ENCODE measurements at places on chromosomes 7 and 10.

GRCh38 chr10:67433276-67433675, 262.7 kb downstream of the CTNNA3 start:
- no peak for DNase-seq

DNA sequence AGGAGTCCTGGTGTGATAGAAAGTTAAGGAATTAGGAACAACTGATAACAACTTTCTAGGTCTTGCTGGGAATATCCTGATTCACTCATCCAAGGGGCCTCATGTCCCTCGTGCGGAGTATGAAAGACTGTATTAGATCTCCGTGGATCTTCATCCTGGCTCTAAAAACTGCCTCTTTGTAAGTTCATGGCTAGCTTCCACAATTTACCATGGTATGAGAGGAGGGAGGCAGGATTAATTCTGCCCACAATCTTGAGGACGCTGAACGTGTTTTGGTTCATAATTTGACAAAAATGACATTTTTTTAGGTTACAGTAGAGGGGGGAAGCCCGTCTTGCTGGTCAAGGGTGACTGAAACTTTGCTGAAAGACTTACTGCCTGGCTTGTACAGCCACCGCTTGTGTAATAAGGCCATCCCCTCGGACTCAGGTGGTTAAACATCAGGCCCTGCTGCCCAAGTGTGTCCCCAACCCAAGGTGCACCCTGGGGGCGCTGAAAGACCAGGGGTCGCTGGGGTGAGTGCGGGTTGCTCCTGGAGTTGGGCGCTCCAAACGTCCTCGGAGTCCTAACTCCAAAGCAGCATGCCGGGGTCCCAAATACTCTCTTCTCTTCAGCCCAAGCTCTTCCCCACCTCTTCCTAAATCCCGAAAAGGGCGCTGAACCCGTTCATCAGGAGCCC, 733 bp downstream of the HIBADH start:
- DNase-seq = peak; percentile 61

GRCh38 chr10:71354776-71355175, 35.7 kb downstream of the SLC29A3 start:
- DNase-seq = no peak

DNA sequence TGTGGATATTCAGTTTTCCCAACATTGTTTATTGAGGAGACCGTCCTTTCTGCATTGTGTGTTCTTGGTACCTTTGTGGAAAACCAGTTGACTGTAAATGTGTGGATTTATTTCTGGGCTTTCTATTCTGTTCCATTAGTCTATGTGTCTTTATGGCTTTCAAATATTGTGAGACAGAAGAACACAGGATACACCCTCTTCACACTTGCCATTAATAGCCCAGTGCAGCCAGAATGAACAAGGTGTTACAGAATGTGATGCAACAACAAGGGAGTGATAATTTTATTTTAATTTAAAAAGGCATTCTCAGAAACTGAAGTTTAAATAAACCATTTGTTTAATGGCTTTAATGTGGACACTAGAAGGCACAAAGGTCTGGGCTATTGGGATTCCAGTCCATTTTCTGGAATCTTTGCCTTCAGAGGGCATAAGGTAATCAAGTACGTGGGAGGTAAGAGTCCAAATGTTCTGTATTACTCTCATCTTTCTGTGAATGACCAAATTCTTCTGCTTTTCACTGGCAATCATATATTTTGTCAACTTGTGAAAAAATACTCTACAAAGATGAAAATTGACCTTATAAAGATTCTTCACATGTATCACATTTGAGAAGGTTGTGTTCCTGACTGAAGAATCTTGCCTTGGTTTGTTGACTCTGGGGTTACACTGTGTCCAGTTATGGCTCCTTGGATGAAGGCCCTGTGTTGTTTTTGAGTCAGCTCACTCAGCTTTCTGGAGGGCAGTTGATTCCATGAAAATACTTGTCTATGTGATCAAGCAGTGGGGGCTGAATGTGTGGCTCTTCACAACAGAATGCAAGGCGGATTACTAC, 962.7 kb downstream of the LRMDA start:
- no peak for DNase-seq

- no peak for DNase-seq
Observed at GRCh38 chr10:13716081-13717071, 129.6 kb downstream of the PRPF18 start.

DNA sequence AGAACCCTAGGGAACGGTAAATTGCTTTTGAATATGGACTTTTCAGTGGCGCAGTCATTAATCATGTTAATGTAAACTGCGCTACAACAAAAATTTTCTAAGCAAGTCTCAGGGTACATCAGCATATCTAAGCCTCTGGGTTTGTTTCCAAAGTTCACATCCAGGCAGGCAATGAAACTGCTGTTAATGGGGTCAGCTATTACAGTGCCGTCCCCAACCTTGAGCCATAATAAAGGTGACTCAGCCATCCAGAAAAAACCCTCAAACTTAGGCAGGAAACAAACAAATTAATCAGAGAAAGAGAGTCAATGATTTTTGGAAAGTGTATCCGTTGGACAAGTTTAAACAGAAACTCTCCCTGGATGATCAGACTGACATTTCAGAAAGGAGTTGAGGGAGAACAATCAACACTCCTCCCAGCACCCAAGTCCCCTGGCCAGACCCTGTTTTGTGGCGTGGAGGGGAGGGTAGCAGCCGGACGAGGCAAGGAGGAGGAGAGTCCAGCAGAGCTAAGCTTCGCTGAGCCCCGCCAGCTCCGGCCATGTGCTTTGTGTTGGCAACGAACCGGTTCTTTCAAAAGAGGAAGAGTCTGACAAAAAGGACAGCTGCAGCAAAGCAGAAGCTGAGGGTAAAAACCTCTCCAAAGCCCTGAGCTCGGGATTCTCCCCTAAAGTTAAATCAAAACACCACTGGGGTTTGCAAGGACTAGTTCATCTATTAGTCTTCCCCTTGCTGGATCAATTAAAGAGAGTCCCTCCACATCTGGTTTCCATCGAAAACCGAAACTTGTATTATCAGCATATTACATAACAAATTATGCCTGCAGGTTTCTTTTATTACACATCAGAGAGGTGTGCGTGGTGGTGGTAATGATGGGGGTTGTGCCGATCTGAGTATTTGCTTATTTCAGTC, 3.6 kb downstream of the FAM53B start:
- peak; percentile 83 for DNase-seq

- DNase-seq = no peak
Observed at GRCh38 chr10:17698696-17699095, 53.3 kb upstream of the TMEM236 start.

- DNase-seq = no peak
Observed at GRCh38 chr10:121792198-121792597, 135.6 kb downstream of the ATE1 start.

DNA sequence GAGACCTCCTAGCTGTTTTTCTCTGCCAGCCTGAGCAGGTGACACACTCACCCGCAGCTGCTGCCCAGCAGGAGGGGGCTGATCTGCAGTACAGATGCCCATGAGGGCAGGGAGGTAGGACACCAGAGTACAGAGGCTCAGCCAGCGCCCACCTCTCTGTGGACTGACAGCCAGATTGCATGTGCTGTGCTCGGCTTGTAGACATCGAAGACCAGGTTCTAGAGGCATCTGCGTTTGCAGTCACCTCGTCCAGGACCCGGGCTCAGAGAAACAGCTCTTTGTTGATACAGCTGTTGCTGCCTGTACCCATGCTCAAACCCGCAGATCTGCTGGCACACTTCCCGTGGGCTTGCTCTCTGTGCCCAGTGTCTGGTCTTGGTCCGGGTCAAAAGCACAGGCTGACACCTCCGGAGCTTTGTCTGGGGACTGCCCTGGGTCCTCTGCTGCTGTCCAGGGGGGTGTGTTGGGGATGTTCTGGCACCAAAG, 224.7 kb downstream of the GLRX3 start:
- no peak for DNase-seq

DNA sequence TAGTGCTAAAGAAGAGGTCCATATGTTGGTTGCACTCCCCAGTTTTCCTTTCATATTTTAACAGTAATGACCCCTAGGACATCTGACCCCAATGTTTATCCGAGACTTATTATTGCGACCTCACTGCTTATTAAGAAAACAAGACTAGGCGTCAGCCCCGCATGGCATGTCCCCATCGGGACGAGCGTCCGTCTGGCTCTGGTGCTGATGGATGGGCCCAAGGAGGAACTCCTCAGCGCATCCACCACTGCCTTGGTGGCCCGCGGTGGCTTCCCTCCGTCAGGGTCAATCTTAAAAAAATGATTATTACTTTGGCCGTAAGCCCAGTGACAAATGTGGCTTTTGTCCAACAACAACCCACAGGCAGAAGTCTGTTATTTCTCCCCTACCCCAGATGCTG, 40.1 kb upstream of the CXCL12 start:
- no peak for DNase-seq

DNA sequence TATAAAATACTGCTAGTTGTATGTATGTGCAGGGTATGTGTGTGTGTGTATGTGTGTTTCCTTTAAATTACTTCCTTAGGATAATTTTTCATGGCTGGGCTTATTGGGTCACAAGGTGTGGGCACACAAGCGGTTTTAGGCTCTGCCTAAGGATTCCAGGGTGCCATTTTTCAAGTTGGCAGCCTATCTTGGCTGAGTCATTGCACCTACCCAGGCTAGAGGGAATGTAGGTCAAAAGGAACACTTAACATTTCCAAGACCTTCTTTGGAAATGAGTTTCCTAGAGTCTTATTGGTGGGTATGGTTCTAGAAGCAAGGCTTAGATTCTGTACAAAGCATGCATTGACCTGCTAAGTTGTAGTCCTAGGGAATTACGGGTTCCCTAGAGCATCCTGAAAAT, 642.1 kb downstream of the LRMDA start:
- no peak for DNase-seq

GRCh38 chr7:16993543-16993942, 111.8 kb upstream of the AGR3 start:
- no peak for DNase-seq

DNA sequence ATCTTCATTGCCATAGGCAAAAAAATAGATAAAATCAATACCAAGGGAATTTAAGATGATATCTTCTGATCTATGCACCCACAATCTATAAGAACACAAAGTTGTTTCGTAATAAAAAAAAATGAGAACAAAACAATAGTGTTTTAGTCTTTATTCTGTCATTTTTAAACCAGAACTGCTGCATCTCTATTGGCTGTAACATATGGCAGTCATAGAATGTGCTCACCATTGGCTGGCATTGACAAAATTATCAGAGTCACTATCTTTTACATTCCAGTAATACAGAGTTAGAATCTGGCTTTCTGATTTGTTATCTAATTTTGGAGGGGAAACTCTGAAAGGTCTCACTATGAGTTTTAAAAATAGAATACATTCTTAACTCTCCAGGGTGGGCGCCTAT, 138.6 kb upstream of the CCDC6 start:
- DNase-seq = no peak

GRCh38 chr7:91149341-91150246, 114.6 kb upstream of the FZD1 start:
- DNase-seq = no peak

DNA sequence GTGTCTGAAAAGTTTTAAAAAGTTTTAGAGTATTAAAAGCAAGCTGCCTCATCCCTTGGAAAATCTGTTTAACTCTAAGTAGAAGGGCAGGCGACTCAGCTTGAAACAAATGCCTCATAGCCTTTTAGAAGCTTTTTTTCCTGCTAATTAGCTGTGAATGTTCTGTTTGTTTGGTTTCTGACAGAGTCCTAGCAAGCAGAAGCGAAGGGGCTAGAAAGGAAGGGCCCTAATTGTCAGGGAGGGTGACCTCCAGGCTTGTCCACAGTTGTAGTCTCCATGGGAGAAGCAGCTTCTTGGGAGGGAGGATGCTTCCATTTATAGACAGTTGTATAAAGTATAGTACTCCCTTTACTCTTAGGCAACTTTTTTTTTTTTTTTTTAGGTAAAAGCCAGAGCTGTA, 90.9 kb downstream of the DNAJC1 start:
- DNase-seq = no peak

- peak; percentile 82 for DNase-seq
Observed at GRCh38 chr10:101824736-101825135, 6.5 kb upstream of the OGA start.

DNA sequence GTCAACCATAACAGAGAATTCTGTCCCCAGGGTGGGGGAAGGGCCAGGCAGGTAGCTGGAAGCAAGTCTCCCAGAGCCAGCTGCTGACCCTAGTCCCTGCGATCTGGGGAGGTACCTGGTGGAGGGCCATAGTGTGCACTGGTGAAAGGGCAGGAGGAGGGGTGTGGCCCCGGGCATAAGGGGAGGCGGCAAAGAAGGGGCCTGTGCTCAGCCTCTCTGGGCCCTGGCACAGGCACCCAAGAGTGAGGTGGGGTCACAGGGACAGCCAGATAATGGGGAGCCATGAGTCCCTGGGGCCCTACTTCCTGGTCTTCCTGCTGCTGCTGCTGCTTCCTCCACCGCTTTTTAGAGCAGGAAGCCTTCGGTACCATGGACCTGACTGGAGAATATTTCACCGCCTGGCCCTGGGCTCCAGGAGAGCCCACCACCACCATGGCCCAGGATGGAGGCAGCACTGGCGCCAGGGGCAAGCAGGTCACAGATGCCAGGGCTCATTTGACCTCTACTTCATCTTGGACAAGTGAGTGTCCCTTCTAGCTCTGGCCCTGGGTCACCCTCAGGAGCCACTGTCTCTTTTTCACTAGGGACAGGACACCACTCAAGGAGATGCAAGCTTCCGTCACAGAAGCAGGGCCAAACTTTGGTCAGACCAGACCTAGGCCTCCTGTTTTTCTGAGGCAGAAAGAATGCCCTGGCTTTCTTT, at the start of gene ANTXRL:
TSS of gene ANTXRL (plus strand) at position 7 of the 703 bp plus-strand sequence. CDS start at position 273, 266 bp downstream.
- DNase-seq = no peak

GRCh38 chr10:77756319-77757232, 119.0 kb upstream of the KCNMA1 start:
- peak; percentile 82 for DNase-seq

DNA sequence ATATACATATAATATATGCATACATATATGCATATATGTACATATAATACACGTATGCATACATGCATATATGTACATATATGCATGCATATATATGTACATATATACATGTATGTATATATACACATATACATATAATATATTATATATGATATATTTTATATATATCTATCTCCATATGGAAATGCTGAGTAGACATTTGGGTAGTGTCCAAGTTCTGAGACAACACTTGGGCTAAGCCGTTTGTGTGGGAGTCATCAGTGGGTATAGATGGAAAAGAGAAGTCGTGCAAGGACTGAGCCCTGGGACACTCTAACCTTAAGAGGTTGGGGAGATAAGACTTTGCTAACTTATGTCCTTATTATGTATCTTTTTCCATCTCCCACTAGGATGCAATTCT, 165.2 kb upstream of the PODXL start:
- no peak for DNase-seq

DNA sequence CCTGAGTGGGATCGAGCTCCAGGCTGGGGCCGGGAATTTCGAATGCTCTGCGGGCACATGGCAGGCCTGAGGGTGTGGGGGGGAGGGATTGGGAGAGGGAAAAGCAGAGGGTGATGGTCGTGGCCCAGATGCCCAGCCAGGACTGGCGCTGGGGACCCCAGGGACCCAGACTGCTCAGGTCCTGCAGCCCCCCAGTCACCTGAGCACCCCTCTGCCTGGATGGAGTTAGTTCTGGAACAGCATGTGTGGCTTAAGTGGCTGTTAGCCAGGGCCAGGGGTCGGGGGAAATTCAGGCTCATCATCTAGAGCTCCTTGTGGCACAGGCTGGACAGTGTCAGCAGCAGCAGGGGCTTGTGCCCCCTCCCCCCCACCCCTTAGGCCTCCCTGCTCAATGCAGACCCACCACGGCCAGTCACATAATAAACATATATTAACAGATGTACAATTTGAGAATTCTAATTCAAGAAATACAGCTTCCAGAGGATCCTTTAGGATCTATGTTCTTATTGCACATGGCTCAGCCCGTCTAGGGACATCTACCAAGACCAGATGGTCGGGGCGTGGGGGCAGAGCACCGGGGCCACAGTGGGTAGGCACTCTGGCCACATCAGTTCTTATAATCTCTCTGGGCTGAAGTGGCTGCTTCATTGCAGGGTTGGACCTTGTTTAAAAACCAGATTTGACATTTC, 22.2 kb downstream of the DNAJB12 start:
- peak; percentile 61 for DNase-seq
